ENCODE measurements at places on chromosomes 6 and 20. TPM values are rescaled to one million over a fixed set of nuclear protein-coding genes. Genes with fewer than 3 reads are reported as not detected.

DNA sequence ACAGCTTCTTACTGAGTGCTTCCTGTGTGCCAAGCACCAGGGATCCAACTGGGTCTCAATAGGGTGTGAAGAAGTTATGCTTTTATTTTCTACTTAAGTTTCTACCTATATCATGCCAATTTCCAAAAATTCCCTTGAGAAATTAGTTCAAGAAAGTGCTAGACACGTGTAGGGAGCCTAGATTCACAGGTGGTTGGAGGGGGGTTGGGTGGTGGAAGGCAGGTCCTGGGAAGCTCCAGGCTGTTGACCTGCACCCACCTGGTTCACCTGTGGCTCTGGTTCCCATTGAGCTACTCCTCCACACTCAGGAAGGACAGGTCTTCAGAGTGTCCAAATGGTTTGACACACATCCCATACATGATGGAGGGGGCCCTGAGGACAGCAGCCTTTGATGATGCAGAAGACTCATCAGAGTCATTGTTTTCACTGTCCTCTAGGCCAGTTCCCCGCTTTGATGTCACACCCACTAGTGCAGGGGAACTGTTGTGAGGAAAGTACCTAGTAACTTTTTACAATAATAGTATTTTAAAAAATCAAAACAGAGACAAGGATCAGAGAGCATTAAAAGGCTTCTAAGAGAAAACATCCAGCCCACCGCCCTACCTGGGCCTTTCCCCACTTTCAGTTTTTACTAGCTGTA lies 39.8 kb upstream of the MYL9 start:
- H3K27me3 ChIP-seq = no peaks in the 10 kb centered on the region
- peaks cover 69% of the 10 kb centered on the region for H3K36me3 ChIP-seq
- H3K4me1 ChIP-seq = no peaks in the 10 kb centered on the region
- H3K27ac ChIP-seq = peak overlapping the region; percentile 51

Gene TPD52L1
- not detected for total RNA-seq

Gene SLC2A10
- total RNA-seq = not detected

DNA sequence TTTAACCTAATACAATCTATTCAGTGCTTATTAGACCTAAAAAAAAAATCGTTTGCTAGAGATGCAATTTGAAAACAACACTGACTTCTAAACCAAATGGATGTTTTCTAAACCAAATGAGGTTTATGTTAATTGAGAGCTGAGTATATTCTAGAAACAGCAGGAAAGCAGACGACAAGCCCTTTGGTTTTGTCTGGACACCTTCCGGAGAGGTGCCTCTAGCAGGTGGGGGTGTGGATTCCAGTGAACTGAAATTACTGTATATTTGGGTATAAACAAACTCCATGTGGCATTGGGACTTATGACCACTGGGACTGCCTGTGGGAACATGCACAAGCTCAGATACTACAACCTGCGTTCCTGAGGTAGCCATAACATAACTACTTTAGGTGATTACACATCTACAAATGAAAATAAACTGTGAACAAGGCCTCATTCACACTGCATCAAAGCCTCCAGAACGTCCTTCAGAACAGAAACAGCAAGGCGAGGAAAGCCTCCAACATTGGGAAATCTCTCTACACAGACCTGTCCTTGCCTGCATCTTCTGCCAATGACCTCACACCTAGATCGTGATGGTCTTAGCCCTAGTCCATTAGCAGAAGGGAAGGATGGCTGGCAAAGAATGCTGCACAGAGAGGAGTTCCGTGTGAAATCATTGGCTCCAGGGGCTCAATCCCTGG lies 206.8 kb upstream of the FOXQ1 start:
- H3K27me3 ChIP-seq = no peaks in the 10 kb centered on the region
- no peaks in the 10 kb centered on the region for H3K4me1 ChIP-seq
- DNase-seq = no peak
- H3K4me3 ChIP-seq = no peak overlapping the region
- no peaks in the 10 kb centered on the region for H3K36me3 ChIP-seq

Gene MUC21
- not detected for total RNA-seq

DNA sequence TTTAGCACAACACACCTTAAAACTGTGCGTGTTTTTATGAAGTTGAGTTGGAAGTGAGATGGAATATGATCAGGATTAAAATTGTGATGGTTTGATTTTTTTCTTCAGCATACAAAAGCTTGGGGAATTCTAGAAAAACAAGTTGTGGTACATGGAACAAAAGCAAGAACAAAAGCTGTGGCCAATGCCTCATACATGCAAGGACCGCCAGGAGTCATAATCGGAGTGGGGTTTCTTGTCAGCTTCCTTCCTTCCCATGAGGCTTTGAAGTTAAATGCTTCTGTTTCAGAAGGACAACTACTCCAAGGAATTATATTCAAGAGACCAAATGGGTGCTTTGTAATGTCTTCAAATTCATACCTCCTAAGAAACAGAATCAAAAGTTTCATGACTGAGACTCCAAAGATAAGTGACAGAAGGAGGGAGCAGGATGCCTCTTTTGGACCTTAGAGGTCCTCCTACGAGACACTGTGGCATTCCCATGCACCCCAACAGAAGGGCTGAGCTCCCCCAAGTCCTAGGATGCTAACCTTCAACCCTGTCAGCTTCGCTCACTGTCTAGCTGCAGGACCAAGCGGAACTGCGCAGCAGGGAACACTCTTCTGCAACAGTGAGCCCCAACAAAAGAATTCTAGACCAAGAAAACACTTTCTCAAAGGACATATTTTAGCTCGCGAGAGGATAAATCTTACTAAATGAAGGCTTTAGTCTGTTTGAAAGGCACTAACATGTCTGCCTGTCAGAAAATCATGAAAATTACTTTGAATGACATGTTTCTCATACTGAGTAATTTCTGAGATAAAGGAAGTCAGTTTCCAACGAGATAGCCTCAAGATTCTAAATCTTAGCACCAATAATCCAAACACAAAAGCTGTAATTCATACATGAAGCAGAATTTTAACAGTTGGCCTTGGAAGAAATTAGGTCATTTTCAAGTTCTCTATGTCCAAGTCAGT lies 108.5 kb upstream of the NHSL1 start:
- no peak overlapping the region for H3K4me3 ChIP-seq
- H3K36me3 ChIP-seq = no peaks in the 10 kb centered on the region
- H3K27ac ChIP-seq = no peak overlapping the region
- no peaks in the 10 kb centered on the region for H3K4me1 ChIP-seq

Gene WFDC12
- total RNA-seq = not detected

GRCh38 chr20:41770427-41770826 lies 152.2 kb upstream of the CHD6 start:
- no peaks in the 10 kb centered on the region for H3K4me1 ChIP-seq
- no peak overlapping the region for H3K27ac ChIP-seq
- DNase-seq = no peak
- H3K36me3 ChIP-seq = no peaks in the 10 kb centered on the region
- H3K27me3 ChIP-seq = no peaks in the 10 kb centered on the region

DNA sequence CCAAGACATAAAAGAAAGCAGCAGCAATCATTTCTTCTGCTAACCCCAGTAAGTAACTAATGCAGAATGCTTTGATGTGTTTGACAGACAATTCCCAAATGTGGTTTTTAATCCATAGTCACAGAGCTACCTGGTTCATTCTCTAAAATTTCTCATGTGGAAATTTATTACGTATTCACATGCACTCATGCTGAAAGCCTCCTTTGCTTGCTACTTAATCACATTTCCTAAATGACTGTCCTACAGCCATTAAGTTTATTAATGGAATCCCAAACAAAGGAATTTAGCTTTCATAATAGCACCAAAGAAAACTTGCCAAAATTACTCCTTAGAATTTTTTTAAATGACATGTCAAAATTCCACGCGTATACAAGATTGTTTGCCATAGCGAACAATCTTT lies 68.6 kb upstream of the MCHR2 start:
- no peaks in the 10 kb centered on the region for H3K27me3 ChIP-seq
- no peak overlapping the region for H3K27ac ChIP-seq
- no peak overlapping the region for H3K4me3 ChIP-seq
- H3K36me3 ChIP-seq = no peaks in the 10 kb centered on the region

Gene MYLIP
- 40.6 TPM for total RNA-seq

Gene C20orf202
- not detected for total RNA-seq

Gene PRR18
- not detected for total RNA-seq

DNA sequence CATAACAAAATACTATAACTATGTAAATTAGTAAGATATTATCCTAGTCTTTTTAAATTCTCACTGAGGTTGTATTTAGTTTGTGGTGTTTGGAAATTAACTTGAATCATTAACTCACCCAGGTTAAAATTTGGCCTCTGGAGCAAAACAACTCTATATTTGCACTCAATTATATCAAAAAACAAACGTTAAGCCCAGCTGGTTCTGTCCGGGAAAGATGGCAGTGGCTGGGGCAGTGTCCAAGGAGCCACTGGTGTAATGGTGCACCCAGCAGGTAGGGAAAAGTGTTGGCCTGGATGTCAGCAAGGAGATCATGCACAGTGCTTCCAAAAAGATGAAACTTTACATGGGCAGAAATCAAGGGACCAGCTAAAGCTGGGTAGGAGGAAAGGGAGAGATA lies 285.3 kb upstream of the CITED2 start:
- no peak overlapping the region for H3K27ac ChIP-seq
- H3K4me3 ChIP-seq = no peak overlapping the region
- no peaks in the 10 kb centered on the region for H3K36me3 ChIP-seq
- DNase-seq = no peak

DNA sequence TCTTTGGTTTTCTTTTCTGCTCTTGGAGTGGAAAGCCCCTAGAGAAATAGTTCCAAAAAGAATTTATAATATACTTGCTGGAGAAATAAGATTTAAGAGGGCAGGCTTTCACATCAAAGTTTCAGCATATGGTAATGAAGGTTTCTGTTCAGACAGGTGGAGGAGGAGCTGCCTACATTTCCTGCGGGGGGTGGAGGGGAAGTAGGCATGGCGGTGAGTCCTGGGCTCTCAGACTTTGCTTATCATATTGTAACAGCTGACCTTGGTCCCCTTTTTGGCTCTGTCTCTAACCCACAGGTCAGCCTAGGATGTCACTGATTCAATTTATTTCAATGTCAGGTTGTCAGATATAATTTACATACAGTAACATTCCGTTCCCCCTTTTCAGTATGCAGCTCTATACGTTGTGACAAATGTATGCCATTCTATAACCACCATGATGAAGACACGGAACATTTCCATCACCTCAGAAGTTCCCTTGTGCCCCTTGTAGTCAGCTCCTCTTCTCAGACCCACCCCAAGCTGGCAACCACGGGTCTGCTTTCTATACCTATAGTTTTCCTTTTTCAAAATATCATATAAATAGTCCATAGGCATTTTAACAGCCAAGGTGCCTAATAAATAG lies 77.6 kb upstream of the GGTLC1 start:
- DNase-seq = no peak
- no peak overlapping the region for H3K27ac ChIP-seq
- H3K4me3 ChIP-seq = no peak overlapping the region

Gene ETV7
- total RNA-seq = 0.46 TPM

- no peaks in the 10 kb centered on the region for H3K36me3 ChIP-seq
- no peaks in the 10 kb centered on the region for H3K27me3 ChIP-seq
- no peak for DNase-seq
- no peaks in the 10 kb centered on the region for H3K4me1 ChIP-seq
- no peak overlapping the region for H3K27ac ChIP-seq
- no peak overlapping the region for H3K4me3 ChIP-seq
Measured at GRCh38 chr6:872570-873125, 179.7 kb upstream of the EXOC2 start.

Gene CALHM4
- not detected for total RNA-seq

GRCh38 chr6:37547564-37548061 lies 47.9 kb upstream of the CCDC167 start:
- DNase-seq = peak; percentile 66
- no peaks in the 10 kb centered on the region for H3K27me3 ChIP-seq
- H3K27ac ChIP-seq = peak overlapping the region; percentile 35
- peaks cover 83% of the 10 kb centered on the region for H3K4me1 ChIP-seq
- no peaks in the 10 kb centered on the region for H3K36me3 ChIP-seq
- H3K4me3 ChIP-seq = no peak overlapping the region

DNA sequence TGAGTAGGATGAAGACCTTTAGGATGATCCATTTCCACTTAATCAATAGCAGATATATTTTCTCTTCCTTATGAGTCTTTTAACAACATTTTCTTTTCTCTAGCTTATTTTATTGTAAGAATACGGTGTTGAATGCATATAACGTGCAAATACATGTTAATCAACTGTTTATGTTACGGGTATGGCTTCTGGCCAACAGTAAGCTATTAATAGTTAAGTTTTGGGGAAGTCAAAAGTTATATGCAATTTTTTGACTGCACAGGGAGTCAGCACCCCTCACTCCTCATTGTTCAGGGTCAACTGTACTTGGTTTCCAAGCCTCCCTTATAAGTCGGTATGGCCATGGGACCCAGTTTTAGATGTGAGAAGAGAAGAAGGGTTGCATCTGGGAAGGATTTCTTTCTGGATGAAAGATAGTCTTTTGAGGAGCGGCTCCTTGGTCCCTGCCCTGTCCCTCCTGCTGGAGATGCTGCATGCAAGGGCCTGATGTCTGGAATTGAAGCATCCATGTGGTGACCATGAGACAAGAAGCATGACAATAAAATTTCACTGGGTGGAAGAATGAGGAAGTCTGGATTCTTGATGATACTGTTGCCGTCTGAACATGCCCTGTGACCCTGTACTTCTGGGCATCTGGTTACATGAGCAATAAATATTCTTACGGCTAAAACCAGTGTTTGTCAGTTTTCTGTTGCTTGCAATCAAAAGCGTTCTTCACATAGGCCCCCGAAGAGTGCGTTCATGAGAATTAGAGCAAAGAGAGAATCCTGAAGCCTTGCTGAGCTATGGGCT lies 194.7 kb upstream of the PMEPA1 start:
- no peaks in the 10 kb centered on the region for H3K36me3 ChIP-seq
- H3K27ac ChIP-seq = no peak overlapping the region
- no peak for DNase-seq

GRCh38 chr6:124420116-124420840 lies 542.0 kb upstream of the RNF217 start:
- no peaks in the 10 kb centered on the region for H3K27me3 ChIP-seq
- no peak for DNase-seq
- H3K4me3 ChIP-seq = no peak overlapping the region
- no peaks in the 10 kb centered on the region for H3K4me1 ChIP-seq
- no peak overlapping the region for H3K27ac ChIP-seq
- H3K36me3 ChIP-seq = no peaks in the 10 kb centered on the region

DNA sequence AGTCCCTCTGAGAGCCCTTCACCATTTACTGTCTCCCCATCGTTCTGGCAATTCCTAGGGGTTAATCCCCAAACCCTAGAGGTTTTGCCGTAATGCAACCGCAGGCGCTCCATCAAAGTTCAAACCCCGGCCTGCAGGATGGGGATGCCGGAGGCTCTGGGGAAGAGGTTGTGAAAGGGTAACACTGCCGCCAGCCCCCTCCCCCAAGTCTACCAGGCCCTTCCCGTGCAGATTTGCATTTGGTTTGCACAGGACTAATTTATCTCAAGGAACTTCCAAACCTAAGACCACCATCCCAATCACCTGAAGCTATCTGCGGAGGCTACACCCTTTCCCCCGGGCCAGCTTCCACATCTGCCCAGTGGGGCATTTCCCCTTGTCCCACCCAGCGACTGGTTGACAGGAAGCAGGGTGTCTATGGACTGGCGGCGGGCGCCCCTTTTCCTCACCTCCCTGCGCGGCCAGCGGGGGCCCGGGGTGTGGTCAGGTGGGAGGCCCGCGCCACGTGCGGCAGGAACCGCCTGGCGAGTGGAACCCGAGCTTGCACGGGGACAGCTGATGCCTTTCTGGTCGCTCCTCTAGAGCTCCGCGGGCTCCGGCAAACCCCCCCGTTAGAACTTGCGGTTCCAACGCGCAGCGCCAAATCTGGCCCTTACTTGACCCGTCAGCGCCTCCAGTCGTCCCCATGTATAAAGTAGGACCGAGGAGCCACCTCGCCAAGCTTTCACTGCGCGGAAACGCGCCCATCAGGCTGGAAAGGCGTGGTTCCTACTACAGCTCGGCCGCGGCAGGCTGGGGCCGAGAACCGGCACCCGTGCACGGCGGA lies 9.4 kb upstream of the SLC4A11 start:
- peak overlapping the region; percentile 41 for H3K4me3 ChIP-seq
- DNase-seq = peak; percentile 40
- no peak overlapping the region for H3K27ac ChIP-seq
- no peaks in the 10 kb centered on the region for H3K27me3 ChIP-seq
- H3K36me3 ChIP-seq = no peaks in the 10 kb centered on the region

Data from B cell (primary cell).